ENCODE measurements at places on chromosomes 6 and 20.

GRCh38 chr6:157219201-157220200 is 103.8 kb downstream of the TMEM242 start:
- DNase-seq: no peak

DNA sequence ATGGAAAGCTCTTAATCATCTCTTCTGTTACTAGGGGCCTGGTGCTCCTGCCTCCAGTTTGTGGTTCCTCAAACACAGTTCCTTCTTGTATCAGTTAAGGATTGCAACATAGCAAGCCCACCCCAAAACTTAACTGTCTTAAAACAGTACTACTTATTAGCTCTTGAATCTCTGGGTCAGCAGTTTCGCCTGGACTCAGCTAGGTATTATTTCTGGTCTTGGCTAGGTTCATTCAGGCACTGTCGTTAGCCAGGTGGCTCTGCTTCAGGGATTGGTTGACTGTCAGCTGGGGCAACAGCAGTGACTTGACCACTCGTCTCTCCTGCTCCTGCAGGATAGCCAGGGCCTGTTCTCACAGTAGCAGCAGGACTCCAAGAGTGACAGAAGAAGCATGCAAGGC is 30.0 kb upstream of the RALY start:
- DNase-seq: no peak

DNA sequence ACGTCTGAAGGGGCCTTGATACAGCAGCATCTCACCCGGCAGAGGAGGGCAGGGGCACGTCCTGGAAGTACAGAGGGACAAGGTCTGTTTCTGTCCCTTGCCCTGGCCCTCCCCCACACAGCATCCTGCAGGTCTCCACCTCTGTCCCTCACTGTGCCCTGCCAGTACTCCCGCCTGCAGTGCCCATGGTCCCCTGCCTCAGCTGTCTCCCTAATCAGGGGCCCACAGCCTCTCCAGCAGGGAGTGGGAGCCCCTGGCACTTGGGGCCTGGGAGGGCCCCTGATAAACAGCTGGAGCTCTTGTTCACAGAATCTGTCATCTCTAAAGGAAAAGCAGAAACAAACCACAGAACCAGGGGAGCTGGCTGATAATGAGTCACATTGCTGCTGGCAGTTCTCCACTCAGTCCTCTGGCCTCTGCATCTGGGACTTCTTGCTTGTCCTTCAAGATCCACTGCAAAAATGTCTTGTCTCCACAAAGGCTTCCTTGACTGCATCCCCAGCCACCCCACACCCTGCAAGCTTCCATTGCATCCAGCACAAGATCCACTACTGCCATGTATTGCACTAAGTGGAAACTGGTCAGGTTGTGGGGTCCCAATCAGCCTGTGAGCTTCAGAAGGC is 33.2 kb upstream of the TAF8 start:
- no peak for DNase-seq

GRCh38 chr6:43014434-43014909 is 423 bp downstream of the KLHDC3 start:
- no peak for DNase-seq

GRCh38 chr6:160222491-160222890 is 36.1 kb downstream of the SLC22A2 start:
- DNase-seq: no peak

- no peak for DNase-seq
Observed at GRCh38 chr6:39059496-39060310, 11.1 kb downstream of the GLP1R start.

- DNase-seq: no peak
Observed at GRCh38 chr6:12136905-12137304, 124.8 kb downstream of the HIVEP1 start.

DNA sequence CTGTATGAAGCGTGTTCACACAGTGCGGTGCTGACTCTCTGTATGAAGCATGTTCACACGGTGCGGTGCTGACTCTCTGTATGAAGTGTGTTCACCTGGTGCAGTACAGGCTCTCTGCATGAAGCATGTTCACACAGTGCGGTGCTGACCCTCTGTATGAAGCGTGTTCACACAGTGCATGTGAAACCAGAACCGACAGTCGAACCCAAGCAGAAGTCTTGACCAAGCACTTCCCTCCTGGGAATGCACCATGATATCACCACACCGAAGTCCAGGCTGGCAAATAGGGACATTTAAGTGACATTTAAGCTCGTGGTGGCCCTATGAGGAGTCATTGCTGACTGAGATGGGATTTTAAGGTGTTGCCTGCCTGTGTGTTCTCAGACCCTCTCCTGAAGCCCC is 11.3 kb upstream of the SERPINB1 start:
- no peak for DNase-seq

DNA sequence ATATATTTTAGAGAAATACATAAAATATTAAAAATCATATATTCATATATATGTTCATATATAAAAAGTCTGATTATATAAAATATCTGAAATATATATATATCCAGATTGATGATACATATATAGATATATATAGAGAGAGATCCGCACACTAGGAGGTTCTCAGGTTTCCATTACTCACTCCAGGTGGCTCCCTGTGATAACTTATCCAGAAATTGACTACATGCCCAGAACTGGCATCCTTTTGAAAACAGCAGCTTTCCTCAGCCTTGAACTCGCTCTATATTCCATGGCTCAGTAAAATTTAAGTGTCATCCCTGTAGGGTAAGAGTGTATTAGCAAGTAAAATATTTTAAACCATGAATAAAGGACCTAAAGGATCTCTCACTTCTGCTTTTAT is 206.8 kb downstream of the TINAG start:
- DNase-seq: no peak

GRCh38 chr6:53699462-53699861 is 33.9 kb upstream of the KLHL31 start:
- no peak for DNase-seq

- no peak for DNase-seq
Observed at GRCh38 chr20:8757146-8757545, 311.7 kb upstream of the PLCB4 start.

GRCh38 chr6:155584006-155584405 is 128.4 kb upstream of the NOX3 start:
- DNase-seq: no peak

GRCh38 chr20:61903575-61904340 is 161.9 kb downstream of the TAF4 start:
- DNase-seq: no peak
